Stimulated activated CD4-positive, alpha-beta T cell treated with anti-CD3 and anti-CD28 coated beads, Interleukin-12 subunit alpha, Interleukin-12 subunit beta, amount 100 ng/mL, for 24 hours (primary cell): ENCODE measurements at places on chromosomes 2 and 18.

GRCh38 chr18:55407191-55407590 lies 180.8 kb downstream of the TCF4 start:
- no peak for DNase-seq

- no peak for DNase-seq
Measured at GRCh38 chr18:24538414-24539264, 78.2 kb downstream of the HRH4 start.

GRCh38 chr2:25473758-25474340 lies 132.1 kb upstream of the DNMT3A start:
- DNase-seq: no peak

DNA sequence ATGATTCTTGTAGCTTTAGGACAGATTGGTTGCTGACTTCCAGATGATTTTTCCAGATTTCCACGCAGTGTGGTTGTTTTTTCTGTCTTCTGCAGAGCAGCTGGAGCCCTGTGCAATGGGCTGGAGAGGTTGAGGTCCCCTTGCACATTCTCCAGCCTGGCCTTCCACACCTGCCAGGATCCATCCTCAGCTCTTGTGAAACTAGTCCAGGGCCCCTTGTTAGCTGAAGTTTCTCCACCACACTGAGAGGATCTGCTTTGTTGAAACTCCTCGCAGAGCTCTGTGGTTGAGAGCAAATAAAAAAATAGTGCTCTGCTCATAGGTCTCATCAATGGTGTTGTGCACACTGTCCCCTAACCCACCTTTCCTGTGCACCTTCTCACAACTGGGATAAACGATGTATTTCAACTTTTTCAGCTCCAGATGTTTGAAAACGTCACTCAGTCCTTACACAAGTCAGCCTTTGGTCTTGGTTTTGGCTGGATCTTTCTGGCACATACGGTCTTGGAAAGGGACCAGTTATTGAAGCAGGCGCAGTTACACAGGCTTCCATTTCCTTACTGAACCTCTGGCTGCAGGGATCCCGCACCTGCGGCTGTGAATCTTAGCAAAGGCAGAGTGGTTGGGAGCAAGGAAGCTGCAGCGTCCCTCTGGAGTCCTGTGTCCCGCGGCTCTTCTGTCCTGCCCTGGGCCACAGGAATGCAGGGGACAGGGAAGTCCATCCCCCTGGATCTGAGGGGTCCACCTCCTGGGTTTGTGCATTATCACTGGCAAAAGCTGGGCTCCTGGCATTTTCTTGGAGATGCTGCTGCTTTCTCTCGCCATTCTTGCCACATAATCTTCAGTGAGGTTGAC lies 272.0 kb upstream of the DSEL start:
- DNase-seq: no peak

- DNase-seq: no peak
Measured at GRCh38 chr2:169108099-169108884, 38.9 kb downstream of the DHRS9 start.

GRCh38 chr18:49723648-49724180 lies 89.6 kb downstream of the ACAA2 start:
- no peak for DNase-seq

DNA sequence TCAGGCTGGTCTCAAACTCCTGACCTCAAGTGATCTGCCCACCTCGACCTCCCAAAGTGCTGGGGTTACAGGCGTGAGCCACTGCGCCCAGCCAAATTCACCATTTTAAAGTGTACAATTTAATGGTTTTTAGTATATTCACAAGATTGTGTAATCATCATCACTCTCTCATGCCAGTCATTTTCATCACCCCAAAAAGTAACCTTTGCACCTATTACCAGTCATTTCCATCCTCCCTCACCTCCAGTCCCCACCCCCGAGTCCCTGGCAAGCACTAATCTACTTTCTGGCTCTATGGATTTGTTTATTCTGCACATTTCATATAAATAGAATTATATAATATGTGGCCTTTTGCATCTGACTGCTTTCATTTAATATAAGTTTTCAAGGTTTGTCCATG lies 10.8 kb downstream of the PCBP1 start:
- no peak for DNase-seq
